ENCODE measurements at places on chromosomes 16 and 17.

- no peak for DNase-seq
Observed at GRCh38 chr17:81422776-81423697, 27.8 kb downstream of the BAHCC1 start.

DNA sequence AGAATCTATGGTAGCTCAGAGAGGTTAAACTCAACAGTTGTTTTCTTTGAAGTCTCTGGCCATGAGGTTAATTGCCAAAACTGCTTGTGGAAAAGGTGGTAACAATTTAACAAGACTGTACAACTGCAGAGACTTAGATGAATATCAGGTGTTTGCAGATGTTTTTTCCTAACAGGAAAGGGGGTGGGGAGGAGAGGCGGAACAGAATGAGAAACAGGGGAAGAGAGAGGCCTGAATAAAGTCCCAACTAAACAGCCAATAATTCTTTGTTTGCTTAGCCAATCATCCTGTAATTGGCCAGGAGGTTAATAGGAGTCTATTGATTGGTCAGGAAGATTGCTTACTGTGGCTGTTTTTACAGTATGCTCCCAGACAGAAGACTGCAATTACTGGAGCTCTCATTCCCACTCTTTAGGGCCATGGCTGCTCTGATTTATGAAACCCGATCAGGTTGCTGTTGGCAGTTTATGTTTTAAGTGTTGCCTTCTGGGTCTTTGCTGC is 249.7 kb upstream of the TBX2 start:
- peak; percentile 72 for DNase-seq

GRCh38 chr16:8962393-8963009 is 1.2 kb downstream of the USP7 start:
- DNase-seq = no peak

GRCh38 chr16:30771726-30772125 is 9.6 kb downstream of the RNF40 start:
- no peak for DNase-seq

- DNase-seq = no peak
Observed at GRCh38 chr17:66682283-66682682, 152.6 kb upstream of the CACNG5 start.

DNA sequence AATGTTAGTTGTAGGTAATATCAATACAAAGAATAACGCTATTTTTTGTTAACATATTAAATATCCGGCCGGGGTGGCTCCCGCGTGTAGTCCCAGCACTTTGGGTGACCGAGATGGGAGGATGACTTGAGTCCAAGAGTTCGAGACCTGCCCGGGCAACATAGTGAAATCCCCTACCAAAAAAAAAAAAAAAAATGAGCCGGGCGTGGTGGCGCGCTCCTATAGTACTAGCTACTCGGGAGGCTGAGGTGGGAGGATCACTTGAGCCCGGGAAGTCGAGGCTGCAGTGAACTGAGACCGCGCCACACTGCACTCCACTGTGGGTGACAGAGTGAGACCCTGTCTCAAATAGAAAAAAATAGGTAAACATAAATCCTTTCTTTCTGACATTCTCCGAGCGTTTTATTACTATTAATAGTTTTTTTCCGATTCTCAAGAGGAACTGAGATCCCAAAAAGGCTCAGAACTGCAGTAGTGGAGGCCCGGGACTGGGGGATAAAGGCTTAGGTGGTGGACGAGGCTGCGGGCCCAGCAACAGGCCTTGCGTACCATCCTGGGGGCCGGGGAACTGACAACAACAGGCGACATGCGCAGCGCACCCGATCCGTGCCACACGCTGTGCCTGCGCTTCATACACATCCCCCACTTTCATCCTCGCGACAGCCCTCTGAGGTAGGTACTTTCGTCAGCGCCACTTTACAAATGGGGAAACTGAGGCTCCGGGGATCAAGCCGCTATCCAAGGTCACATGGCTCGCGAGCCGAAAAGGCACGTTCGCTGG is 919 bp downstream of the N4BP1 start:
- no peak for DNase-seq

DNA sequence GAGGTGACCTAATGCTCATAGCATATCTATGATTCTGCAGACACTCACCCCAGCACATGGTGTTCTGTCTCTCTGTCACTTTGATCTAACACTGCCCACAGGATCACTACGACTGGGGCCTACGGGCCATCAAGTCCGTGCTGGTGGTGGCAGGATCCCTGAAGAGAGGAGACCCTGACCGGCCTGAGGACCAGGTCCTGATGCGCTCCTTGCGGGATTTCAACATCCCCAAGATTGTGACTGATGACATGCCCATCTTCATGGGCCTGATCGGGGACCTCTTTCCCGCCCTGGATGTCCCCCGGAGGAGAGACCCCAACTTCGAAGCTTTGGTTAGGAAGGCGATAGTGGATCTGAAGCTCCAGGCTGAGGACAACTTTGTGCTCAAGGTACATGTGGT is 146.4 kb downstream of the DNAH9 start:
- no peak for DNase-seq

DNA sequence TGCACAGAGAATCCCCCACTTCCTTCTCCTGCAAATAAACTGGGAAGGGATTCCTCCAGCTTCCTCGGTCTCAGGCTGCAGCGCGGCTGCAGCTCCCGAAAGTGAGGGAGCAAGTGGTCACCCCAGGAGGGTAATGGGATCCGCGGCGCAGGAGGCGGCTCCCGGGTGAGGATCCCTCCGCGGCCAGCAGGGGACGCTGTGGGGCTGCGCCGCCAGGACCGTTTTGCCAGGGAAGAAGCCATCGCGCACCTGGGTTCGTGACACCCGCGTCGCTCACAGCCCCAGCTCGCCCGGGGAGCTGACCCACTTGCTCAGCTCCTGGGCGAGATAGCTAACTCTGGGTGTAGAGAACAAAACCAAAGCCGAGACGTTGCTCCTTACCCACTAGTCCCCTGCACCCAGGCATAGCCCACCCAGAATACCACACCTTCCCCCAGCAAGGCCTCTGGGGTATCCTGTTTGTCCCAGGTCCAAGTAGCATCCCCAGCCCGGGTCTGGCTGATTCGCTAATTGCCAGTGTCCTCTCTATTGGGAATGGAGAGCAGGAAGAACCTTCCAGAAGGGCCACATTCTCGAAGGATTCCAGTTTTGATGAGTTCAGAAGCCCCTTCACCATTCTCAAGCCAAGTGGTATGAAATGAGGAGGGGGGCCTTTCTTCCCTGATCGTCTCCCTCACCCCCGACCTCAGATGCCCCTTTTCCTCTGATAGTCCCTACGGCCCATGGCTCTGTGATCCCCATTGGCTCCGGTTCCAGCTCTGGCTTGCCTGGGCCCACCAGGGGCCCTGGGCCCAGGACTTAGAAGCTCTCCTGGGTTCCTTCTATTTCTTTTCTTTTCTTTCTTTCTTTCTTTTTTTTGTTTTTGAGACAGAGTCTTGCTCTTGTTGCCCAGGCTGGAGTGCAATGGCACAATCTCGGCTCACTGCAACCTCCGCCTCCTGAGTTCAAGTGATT is 14.1 kb downstream of the CYGB start:
- DNase-seq = no peak

GRCh38 chr16:57764341-57765159 is 29.0 kb downstream of the KATNB1 start:
- DNase-seq = no peak

DNA sequence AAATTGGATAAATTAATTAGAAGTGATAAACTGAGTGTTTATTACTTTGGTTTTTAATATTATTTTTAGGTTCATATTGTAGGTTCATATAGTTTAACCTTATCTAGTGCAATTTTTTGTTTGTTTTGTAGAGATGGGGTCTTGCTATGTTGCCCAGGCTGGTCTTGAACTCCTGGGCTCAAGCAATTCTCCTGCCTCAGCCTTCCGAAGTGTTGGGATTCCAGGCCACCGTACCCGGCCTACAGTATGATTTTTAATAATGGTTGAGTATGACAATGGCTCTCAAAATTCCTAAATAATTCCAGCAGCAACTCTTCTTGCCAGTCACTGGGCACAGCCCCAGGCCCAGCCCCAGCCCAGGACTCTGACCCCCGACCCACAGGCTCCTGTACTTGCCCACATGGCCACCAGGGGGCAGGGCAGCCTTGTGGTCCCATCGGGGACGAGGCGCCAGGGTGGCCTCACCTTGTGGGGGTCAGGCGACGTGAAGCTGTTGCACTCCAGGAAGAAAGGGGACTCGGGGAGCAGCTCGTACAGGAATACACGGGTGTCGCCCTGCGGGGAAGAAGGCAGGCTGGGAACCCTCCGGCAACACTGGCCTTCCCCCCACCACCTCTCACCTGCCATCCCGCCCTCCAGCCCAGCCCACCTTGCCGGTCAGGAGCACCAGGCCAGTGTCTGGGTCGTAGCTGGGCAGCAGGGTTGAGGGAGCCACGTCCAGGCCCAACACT is 7.9 kb upstream of the PAM16 start:
- no peak for DNase-seq

- DNase-seq = no peak
Observed at GRCh38 chr17:49495842-49496182, 719 bp downstream of the NGFR start.

- DNase-seq = no peak
Observed at GRCh38 chr16:74117798-74118197, 178.8 kb upstream of the PSMD7 start.

GRCh38 chr16:84461029-84461412 is 43.4 kb downstream of the MEAK7 start:
- DNase-seq = no peak

GRCh38 chr16:85517154-85517553 is 96.0 kb upstream of the GSE1 start:
- no peak for DNase-seq

- DNase-seq = no peak
Observed at GRCh38 chr16:31478956-31479355, 4.0 kb upstream of the SLC5A2 start.

DNA sequence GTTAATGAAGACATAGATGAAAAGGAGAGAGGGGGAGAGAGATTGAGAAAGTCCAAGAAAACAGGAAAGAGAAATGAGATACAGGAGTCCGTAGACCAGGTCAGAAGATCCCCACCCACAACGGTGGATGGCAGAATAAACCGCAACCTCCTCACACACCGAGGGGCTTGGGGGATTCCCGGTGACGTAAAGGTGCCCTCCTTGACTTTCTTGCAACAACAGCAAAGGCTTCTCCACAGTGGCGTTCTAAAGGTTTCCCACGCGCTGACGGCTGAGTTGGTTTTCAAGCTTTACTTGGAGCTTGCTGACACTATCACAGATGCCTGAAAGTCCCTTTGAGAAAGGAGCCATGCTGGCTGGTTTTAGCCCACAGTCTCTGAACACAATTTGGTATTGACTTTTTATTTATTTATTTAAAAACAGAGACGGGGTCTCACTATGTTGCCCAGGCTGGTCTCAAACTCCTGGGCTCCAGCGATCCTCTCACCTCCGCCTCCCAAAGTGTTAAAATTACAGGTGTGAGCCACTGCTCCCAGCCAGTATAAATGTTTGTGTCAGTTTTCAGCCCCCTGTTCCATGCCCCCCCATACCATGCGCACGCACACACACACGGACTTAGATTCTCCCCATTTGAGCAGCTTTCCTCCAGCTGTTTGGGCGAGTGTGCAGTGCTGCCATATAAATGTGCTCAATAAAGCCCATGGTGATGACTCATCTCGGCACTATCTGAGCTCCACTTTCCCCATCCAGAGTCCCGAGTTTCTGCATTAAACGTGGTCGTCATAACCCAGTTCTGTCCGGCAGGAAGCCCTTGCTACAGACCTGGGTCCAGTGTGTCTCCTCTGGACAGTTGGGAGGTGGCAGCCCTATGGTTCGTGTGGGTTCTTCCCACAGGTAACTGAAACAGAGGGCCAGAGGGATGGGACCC is 33.0 kb upstream of the SEC14L1 start:
- DNase-seq = no peak

GRCh38 chr17:41480136-41480535 is 815 bp downstream of the KRT35 start:
- no peak for DNase-seq

GRCh38 chr16:12228602-12229499 is 252.3 kb downstream of the SNX29 start:
- peak; percentile 11 for DNase-seq

DNA sequence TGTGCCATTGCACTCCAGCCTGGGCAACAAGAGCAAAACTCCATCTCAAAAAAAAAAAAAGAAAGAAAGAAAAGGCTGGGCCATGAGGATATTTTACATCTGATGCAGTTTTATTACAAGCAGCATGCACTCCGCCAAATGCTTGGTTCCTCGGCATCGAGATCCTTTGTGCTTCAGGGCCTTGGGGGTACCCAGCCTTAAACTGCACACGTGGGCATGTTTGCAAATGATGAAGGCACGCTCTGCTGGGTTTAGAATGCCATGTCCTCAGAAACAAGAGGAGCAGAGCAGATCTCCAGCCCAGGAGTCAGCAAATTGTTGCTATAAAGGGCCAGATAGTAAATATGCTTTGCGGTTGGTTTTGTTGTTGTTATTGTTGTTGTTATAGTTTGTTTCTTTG is 153.2 kb downstream of the KATNIP start:
- no peak for DNase-seq

GRCh38 chr17:69874175-69874670 is 200.8 kb upstream of the KCNJ16 start:
- DNase-seq = no peak

- DNase-seq = no peak
Observed at GRCh38 chr16:83901101-83901500, 2.2 kb downstream of the MLYCD start.

DNA sequence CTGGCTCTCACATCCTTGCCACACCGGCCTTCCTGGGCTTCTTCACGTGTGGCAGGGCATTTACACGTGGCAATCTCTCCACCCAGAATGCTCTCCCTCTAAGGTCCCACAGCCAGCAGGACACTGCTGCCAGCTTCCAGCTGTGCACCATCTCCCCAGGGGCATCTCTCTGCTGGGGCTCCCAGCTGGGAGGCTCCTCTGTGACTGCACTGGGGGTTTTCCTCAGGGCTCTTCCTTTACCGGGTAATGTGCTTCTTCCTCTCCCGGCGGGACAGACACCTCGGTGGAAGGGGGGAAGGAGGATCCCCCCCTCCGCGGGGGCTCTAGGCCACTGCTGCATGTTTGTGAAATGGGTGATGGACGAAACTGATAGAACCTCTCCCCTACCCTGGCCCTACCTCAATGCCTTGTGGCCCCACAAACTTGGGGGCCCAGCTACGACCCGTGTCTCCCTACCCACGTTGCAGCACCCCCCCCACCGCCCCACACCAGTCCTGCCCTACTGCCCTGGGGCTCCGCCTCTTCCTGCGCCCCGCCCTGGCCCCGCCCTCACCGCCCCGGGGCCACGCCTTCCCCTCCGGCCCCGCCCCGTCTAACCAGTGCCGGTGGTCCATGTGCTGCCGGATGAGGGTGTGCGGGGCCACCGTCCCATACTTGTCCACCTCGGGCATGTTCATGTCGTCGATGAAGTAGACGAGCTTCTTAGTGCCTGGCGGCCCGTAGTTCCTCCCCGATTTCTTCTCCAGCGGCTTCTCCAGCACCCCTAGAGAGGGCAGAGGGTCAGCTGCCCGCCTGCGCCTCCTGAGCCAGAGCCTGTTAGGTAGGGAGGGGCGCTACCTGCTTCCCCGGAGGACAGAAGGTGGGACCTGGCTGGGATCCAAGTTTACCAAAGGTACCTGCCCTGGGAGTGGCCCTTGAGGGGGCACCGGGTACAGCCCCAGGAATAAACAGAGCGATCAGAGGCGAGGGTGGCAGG is 92.6 kb downstream of the DNAH17 start:
- DNase-seq = no peak

DNA sequence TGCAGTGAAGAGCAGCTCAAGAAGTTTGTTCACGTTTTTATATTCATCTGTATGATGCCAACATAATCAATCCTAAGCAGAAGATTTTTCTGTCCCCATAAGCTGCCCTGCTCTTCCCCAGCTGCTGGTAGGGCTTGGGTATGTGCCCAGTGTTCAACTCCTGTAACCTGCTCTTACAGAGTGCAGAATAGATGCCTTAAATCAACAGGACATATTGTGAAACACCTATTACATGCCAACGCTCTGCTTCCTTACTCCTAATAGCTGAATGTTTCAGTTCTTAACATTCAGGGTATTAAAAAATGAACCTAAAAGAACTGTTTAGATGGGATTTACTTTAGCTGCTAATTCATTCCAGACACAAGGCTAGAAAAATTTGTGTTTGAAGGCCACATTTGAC is 190.9 kb downstream of the HS3ST3A1 start:
- no peak for DNase-seq

All from DMS 273 treated with DMSO at 0.1 percent for 48 hours (cell line).